ENCODE measurements at places on chromosomes 16 and 17.

GRCh38 chr17:74042744-74043486 is 160.6 kb upstream of the RPL38 start:
- DNase-seq, result no peak

GRCh38 chr17:77316191-77316641 is 175.4 kb downstream of the SEC14L1 start:
- no peak for DNase-seq

- DNase-seq, result no peak
Observed at GRCh38 chr16:51549836-51550235, 398.8 kb upstream of the SALL1 start.

DNA sequence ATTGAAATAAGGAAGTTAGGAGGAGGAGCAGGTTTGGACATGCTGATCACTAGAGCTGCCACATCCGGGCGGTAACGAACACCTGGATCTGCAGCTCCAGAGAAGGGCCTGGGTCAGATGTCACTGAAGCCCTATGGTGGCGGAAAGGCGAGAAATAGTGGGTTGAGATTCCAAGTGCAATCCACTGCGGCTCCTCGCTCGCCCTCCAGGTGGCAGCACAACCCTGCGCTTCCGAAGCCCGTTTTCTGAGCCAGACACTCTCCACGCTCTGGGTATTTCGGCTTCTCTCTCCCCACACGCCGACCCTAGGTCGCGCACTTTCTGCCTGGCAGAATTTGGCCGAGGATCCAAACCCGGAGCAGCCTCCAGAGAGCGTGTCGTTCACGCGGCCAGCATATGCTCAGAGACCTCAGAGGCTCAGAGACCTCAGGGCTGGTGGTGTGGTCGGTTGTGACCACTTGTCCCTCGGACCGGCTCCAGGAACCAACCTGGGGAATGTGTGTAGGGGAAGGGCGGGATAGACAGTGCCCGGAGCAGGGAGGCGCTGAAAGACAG is 922 bp upstream of the SLC2A4 start:
- peak; percentile 86 for DNase-seq

DNA sequence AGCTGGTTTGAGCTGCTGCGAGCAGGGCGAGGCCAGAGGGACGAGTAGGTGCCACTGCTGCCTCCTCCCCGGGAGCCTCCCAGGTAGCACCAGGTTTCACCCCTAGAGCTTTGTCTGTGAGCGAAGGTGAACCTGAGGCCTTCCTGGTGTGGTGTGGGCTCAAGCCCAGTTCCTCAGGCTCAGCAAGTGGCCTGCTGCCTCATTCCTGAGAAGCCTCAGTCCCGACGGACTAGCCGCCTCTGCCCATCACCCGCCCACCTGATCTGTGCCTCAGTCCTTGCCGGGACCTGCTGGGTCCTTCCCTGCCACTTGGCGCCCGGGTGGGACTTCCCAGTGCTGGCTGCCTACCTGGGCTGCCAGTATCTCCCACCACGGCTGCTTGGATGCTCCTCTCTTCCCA is 1.7 kb downstream of the NLRC3 start:
- no peak for DNase-seq

GRCh38 chr17:38685491-38685890 is 10.7 kb upstream of the EPOP start:
- DNase-seq, result no peak

GRCh38 chr16:67989322-67990017 is 9.2 kb upstream of the DPEP3 start:
- DNase-seq, result no peak

DNA sequence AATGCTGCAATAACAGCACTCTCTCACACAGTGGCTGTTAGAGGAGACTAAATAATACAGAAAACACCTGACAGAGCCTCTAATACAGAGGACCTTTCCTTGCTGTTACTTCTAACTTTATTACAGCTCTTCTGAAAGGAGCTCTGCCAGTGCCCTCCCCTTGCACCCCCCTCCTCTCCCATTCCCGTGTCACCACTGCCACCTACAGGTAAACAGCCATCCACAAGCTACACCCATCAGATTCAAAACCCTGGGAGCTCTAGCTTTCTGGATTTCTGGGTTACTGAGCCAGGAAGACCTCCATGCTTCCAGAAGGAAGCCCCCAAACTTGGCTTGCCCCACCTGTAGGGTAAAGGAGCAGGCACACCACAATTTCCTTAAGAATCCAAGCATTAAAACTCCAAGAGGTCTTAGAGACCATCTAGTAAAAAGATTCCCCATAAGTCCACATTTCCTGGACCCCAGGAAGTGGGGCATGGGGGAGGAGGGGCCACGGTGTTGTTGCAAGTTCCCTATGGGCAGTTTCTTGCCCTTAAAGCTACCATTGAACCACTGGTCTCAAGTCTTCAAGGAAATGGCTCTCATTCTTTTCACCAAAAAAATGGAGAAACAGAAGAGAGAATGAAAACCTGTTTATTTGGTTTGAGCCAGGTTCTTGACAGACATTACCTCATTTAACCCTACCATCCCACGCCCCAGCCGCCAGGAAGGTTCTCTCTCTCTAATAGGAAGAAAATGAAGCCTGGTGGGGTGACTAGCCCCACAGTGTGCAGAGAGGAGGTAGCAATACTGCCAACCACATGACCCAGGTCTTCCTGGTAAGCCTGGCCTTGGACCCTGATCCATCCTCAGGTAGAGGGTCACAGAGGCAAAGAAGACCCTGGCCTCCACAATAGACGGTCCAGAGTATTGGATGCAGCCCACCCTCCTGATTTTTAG is 52.8 kb downstream of the TOM1L2 start:
- peak; percentile 75 for DNase-seq

DNA sequence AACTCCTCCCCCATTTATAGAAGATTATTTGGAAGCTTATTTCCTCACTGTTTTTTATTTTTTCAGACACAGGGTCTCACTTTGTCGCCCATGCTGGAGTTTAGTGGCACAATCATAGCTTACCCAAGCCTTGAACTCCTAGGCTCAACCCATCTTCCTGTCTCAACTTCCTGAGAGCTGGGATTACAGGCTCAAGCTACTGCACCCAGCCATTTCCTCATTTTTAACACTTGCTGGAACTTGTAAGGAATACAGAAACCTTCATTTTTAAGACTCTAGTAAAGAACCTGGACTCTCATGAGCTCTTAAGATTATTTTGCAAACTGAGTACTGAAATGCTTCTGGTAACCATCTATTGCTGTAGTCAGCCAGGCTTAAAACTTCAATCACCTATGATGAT is 29.9 kb downstream of the KANSL1 start:
- no peak for DNase-seq

DNA sequence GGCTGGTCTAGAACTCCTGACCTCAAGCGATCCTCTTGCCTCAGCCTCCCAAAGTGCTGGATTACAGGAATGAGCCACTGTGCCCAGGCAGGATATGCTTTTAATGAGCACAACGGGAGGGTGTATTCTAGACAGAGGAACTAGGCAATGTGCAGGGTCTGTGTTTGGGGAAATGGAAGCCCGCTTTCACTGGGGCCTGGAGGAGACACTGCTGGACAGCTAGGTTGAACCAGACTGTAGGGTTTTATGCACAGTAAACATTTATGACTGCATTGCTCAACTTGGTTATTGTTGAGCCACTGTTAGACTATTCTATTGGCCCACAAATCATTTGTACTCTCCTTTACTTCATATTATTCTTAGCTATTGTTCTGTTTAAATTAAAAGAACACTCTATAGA is 10.2 kb upstream of the SIAH1 start:
- DNase-seq, result no peak

GRCh38 chr16:50699326-50700159 is 6.1 kb downstream of the NOD2 start:
- peak; percentile 62 for DNase-seq

DNA sequence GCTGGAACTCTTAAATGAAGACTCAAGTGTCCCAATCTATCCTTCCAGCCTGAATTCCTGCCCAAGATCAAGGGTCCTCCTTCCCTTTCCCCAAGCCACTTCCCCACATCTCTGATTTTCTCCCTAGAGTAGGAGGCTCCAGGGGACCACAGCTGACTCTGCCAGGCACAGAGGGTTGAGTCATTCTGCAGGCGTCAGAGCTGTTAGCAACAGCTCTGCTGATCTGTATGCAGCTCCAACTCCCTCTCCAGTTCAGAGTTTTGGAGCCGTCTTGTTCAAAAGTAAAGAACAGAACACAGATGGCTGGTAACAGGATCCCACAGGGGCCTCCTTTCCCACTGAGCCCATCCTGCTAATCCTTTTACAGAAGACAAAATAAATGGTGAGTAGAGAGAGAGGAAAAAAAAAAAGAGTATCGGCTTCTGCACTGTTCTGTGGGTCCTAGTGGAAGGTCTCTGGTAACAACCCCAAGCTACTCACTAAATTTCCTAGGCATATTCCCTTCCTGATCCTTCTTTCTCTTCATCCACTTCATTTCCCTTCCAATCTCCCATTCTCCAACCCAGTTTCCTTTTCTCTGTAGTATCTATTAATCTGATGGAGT is 13.4 kb upstream of the TAOK1 start:
- no peak for DNase-seq

GRCh38 chr17:21282850-21283249 is 1.7 kb upstream of the MAP2K3 start:
- no peak for DNase-seq

- no peak for DNase-seq
Observed at GRCh38 chr17:39995438-39995837, 14.8 kb downstream of the PSMD3 start.

DNA sequence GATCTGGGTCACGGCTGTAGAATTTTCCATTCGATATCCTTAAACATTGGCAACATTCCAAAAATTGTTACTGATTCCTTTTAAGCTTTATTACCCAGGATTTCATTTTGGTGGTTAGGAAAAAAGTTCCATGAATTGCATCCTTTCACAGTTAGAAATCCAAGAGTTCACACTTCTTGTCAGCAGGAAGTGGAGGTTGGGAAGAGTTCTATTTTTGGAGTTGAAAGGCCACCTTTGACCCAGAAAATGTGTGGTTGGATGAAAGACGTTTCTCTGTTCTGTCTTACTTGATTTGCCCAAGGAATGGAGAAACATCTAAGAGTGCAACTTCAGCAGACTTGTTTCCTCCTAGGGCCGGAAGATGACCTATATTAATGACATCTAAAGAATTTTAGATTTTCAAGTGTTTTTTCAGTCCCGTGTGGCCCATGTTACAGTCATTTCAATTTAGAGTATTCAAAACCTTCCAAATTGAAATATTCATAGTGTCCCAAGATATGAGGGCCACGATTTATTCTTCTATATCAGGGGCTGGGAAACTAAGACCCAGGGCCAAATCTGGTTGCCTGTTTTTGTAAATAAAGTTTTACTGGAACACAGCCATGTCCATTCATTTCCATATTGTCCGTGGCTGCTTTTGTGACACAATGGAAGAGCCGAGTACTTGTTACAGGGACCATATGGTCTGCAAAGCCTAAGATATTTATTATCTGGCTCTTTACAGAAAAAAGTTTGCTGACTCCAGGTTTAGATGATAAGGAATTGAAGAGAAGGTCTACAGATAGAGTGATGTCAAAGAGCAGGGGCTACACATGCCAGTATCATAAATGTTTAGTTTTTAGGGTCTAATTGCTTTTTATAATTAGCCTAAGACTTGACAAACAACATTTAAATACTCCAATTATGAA is 50.2 kb downstream of the CDK5R1 start:
- DNase-seq, result no peak

GRCh38 chr17:4040784-4041183 is 76.5 kb upstream of the ATP2A3 start:
- DNase-seq, result no peak

GRCh38 chr16:8797364-8798173 is at the start of the genes PMM2 and TMEM186:
Gene PMM2, plus strand, starts transcription at chr16:8797839. Its CDS starts 44 bp downstream, at chr16:8797883.
Gene TMEM186, minus strand, starts transcription at chr16:8797639. Its CDS starts 25 bp downstream, at chr16:8797614.
- DNase-seq, result peak; percentile 95

GRCh38 chr16:51419768-51420167 is 268.7 kb upstream of the SALL1 start:
- no peak for DNase-seq

DNA sequence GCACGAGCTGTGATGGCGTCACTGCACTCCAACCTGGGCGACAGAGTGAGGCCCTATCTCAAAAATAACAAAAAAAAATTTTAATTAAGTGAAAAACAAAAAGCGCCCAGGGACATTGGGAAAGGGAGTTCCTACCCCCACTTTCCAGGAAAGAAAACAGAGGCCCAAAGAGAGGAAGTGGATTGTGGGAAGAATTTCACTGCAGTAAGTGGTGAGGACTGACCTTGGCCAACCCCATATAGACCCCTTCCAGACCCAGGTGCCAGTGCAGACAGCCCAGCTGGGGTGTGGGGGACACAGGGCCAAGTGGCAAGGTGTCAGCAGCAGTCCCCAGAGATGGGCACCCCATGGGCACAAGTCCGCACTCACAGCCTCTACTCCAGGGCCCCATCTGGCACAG is 29.0 kb upstream of the KRT17 start:
- DNase-seq, result no peak

GRCh38 chr16:27066668-27067537 is at the start of gene C16orf82:
Gene C16orf82, plus strand, starts transcription at chr16:27066927.
- DNase-seq, result no peak

DNA sequence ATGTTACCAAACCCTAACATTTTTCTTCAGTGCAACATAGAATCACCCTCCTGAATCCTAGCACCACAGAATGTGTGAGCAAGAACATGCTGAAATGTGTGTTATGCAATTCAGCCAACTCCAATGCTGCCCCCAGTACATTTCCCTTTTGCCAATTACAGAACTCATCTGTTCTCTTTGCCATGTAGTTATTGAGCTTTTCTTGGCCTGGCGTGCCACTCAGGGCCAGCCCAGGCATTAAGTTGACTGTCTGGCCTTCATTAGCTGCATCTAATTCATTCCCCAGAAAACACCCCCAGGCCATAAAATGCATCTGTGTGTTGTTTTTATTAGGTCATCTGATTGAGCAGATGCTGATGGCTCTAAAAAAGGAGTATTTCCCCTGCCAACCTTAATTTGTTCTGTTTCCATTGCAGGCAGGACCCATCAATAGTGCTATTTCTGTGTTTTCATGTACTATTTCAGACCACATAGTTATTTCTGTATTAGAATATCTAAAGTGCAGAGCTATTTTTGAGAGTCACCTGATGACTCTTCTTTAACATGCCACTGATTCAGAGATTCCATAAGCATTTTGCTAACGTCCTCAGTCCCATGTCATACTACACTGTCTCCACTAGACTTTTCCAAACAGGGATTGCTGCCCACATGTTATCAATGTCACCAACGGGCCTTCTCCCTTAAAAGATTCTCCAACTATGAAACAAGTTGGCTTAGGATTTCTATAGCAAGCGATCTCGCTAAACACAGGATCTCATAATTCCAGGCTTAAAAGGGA is 969.7 kb downstream of the CDH11 start:
- DNase-seq, result no peak

DNA sequence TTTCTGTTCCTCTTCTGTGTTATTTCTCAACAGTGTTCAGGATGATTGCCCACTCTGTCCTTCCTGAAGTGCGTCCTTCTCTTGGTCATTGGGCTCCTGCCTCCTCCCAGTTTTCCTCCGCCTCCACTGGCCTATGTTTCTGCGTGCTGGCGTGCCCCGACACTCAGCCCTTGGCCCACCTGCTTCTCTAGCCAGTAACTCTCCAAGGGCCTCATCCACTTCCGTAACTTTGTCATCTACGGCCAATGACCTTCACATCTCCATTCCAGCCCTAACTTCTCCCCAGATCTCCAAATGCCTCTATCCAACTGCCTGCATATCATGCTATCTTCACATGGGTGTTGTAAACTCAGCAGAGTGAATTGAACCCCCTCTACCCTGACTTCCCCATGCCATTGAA is 39.6 kb upstream of the RPL38 start:
- no peak for DNase-seq

- no peak for DNase-seq
Observed at GRCh38 chr17:12867726-12868125, 78.4 kb downstream of the ARHGAP44 start.

All from CD4-positive, alpha-beta T cell treated with Interleukin-17A for 4 hours (primary cell).